EL (cell line): ENCODE measurements at places on chromosomes 5 and 9.

DNA sequence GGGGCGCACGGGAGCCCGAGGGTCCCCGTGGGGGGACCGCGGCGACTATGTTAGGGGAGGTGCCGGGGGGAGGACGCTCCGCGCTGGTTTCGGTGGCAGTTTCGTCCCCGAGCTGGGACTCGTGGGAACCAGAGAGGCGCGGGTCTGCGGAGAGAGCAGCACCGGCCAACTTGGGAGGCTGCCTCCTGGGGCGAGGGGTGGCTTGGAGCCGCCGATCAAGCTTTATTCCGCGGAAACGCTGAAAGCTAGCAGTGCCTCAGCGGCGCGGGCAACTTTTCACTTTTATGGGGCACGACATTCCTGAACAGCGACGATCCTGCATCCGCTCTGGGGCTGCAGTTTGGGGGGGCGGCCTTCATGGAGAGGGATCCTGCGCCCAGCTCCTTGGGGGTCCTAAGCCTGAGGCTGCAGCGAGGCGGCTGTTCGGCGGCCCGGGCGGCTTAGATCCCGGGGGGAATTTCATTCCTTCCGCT is 369 bp downstream of the OCLN start:
- peak; percentile 46 for DNase-seq

DNA sequence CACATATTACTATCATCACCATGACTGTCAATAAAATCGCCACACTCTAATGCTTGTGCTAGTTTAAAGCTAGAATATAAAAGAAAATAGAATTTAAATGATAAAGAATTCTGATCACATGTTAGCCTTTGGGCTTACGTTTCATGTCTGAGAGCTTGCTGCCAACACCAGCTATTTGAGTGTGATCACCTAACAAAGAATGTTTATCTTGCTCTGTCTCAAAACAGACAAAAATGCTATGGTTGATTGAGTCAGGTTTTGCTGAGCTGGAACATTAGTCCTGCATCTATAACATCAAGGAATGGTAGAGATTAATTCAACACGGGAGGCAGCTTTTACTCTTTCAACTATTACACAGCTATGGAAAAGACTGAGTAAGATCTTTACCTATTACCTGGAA is 50.7 kb downstream of the MSX2 start:
- no peak for DNase-seq

DNA sequence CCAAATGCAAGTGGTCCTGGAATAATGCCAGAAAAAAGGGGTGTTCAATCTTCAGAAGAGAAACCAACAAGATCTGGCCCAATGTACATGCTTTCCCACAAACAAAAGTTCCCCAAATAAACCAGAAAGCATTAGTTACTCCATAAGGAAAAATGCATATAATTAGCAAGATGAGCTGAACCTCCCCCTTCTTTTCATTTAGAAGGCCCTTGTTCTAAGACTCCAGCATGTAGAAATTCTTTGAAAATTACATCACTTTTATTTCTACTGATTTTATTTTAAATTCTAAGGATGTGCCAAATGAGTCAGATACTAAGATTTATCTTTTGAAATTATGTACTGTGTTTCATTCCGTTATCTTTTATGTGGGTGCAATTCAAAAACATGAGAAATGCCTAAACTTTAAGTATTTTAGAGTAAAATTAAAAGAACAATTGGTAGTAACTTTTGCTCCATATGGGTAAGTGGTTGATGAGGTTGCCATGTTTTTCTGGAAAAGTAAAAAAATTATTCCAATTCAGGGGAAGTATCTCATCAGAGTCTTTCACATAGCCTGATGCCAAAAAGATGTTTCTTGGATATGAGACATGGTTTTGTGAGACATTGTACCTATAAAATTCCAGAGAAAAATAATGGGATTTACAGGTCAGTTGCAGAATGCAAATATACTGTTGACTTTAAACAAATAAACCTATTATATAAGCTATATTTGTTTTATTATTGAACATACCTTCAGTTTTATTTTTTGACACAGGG is 106.5 kb upstream of the CCDC112 start:
- peak; percentile 72 for DNase-seq

DNA sequence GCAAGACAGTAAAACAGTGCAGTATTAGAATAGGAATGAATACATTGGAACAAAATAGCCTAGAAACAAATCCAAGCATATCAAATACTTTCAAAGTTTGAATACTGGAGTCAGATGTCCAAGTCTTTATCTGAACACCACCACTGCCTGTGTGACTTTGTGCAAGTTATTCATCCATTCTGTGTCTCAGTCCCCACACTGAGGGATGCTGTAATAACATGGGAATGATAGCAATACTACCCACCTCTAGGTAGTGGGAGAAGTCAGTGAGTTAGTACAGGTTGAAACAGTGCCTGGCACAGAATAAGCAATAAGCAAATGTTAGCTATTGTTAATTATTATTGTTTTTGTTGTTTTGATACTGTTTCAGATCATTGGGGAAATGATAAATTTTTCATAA is 130.9 kb downstream of the SUSD1 start:
- DNase-seq, result no peak

GRCh38 chr5:134594797-134595457 is 37.7 kb downstream of the SAR1B start:
- DNase-seq, result no peak

- peak; percentile 78 for DNase-seq
Observed at GRCh38 chr5:17190242-17190778, 27.1 kb upstream of the BASP1 start.

GRCh38 chr5:10577371-10578292 is 13.8 kb downstream of the ANKRD33B start:
- DNase-seq, result no peak

DNA sequence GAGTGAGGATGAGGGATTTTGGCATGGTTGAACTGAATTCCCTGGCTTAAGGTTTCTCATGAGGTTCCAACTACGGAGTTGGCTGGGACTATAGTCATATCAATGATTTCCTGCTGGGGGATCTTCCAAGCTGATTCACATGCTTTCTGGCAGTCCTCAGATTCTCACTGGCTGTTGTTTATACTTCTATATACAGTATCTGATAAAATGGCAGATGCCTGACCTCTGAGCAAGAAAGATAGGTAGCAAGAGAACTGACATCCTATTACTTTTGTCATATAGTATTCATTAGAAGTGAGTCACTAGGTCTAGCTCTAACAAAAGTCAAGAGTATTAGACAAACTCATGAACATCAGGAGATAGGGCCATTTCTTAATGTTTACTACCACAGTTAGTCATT is 440.9 kb upstream of the EDIL3 start:
- peak; percentile 1 for DNase-seq

GRCh38 chr5:39131210-39132127 is 57.3 kb upstream of the RICTOR start:
- DNase-seq, result no peak

DNA sequence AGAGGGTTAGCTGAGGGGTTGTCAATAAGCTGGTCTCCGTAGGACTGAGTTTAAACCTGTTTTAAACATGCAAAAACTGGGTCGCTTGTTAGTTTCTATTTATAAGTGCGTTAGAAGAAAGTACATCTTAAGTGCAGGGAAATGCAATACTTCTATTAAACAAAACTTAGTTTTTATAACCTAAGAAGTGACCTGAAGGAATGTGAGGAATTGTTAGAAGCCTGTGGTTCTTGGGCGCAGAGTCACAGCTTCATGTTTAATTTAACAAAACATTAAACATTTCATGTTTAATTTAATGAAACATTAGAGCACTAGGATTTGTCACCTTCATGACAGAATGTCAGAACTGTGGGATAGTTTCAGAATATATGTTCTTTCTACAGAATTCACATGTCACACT is 469.2 kb upstream of the WWC1 start:
- no peak for DNase-seq

DNA sequence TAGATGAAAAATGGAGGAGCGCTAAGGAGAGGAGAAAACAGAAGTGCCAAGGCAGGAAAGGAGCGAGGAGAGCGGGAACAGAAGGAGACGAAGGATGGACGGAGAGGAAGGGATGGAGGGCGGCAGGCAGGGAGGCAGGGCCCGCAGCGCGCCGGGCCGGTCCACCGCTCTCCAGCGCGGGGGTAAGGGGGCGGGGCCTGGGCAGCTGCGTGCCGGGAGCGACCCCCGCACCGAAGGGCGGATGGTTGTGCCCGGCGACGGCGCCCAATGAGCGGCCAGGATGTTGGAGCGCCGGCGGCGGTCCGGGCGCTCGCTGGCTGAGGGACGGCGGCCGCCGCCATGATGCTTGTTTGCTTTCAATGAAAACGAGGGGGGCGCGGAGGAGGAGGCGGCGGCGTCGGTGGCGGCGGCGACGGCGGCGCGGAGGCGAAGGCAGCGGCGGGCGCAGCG is at the start of gene CNOT6:
CNOT6 (plus strand) TSS at position 320 of the 450 bp plus-strand sequence. CDS start 34,898 bp downstream, outside the sequence.
- peak; percentile 90 for DNase-seq

DNA sequence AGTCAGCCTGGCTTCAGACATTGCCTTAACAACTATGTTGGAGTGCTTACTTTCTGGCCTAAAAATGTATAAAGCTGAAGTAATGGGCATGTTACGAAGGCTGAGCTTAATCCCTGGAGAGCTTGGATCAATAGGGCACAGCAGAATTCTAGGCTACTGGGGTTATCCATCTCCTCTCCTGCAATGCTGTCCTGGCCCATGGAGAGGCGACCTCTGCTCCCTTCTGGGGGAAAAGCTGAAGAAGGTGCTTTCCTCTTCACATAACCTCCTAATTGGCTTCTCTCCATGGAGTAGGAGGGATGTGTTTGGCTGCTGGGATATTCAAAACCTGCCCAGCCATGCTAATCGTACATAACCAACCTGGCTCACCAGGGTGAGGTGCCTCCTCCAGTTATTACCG is 403.5 kb downstream of the DMRT2 start:
- DNase-seq, result no peak

- DNase-seq, result no peak
Observed at GRCh38 chr5:58066557-58066956, 393.3 kb downstream of the PLK2 start.

DNA sequence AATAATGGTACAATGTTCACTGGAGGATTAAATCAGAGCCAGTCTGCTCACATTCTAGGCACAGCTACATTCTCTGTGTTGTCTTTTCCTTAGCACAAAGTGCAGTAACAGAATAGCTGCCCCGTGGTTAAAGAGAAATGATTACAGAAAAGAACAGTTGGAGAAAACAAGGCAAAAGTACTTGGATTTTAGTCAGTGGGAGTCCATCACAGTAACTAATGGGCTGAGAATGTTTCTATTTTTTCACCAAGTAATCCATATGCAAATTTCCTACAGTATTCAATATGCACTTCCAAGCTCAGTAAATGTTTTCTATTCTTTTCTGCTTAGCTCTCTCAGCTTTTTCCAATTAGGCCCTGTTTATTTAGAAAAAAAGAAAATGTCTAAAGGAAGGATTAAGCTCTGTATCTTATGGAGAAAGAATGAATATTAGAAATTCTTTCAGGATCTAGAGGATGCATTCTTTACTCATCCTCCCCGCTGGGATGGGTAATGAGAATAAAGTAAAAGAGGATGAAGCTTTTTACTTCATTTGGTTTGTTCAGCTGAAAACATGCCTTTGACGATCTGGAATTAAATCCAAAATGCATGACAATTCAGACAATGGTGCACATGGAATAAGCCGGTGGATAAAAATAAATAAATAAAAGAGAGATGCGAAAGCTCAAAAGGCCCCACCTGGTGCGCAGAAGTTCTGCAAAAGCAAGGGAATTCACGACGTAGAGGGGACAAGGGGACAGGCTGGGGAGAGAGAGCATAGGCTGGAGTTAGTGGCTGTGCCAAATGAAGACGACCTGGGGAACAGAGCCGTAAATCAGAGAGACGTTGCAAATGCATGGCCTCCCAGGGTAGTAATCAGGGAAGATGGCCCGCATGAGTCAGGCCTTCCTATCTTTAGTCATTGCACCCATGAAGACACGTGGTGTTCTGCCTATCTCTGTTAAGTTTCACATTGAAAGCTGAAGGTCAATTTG is 345.2 kb downstream of the GLIS3 start:
- peak; percentile 56 for DNase-seq

GRCh38 chr9:33172256-33173238 is 5.4 kb upstream of the B4GALT1 start:
- no peak for DNase-seq

GRCh38 chr5:82591021-82591515 is 312.9 kb upstream of the RPS23 start:
- no peak for DNase-seq
